GM18507 (cell line): ENCODE measurements at places on chromosomes 3 and 15.
A peak's percentile ranks its signal among the peaks of the same experiment; 100 is the strongest.

DNA sequence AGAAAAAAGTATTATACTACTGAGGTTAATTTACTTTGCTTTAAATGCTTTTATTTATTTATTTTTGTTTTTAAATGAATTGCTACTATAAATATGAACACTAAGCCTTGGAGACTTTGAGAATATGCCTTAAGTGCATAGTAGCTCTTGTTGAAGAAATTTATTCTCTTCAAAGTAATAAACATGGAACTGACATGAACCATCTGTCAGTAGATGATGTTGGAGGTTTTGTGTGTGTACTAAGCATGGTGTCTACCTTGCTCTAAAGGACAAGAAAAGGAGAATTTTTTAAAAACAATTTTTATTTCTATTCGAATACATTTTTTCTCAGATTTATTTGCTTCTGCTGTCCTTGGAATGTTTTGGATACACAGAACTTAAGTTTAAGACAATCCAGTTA, 81.1 kb upstream of the PDZRN3 start:
- DNase-seq, result no peak

- DNase-seq, result no peak
Observed at GRCh38 chr15:63905131-63905530, 71.4 kb upstream of the HERC1 start.

- no peak for DNase-seq
Observed at GRCh38 chr15:98384328-98385029, 263.9 kb upstream of the IGF1R start.

- no peak for DNase-seq
Observed at GRCh38 chr15:68210821-68211655, 5.9 kb upstream of the CALML4 start.

DNA sequence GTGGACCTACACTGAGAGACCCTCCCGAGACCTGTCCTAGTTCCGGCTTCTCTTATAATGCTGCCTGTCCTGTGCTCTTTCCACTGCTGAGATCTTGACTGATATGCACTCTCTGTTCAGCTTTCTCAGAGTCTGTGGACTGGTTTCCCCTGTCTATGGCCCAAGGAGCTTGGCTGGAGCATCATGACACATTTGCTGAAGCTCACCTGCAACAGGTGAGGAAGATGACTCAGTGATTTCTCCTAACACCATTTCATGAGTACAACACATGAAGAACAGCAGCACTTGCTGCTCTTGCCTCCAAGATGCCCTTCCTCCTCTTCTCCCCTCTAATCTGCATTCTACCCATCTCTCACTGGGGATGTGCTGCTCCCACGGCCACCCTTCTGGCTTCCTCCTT, 92.1 kb downstream of the DUT start:
- no peak for DNase-seq

DNA sequence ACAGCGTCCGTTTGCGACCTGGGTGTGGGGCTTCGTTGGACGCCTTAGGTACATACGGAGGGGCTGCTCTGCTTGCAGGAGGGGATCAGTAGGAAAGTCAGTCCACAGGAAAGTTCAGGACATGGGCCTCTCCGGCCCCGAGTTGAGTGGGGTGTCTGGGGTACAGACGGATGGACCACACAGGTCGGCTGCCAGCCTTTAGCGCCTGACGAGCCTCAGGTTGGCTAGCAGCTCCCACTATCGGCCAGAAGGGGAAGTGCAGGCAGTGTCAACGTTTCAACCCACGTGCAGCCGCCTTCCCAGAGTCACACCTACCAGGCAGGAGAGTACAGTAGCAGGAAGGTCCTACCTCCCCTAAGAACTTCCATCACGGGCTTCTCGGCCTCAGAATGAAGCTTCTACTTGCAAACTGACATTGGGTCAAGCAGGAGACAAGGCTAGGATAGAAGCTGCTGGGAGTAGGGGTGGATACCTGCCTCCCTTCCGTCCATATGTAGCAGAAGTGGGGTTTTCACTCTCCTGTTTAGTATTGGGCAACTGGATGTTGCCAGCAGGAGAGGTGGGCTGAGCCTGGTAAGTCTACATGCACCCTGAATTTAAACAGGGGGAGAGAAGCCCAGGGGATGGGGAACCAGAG, 1.8 kb upstream of the SCN5A start:
- DNase-seq, result peak; percentile 59

GRCh38 chr3:120791913-120792312, 49.4 kb downstream of the GTF2E1 start:
- DNase-seq, result no peak

DNA sequence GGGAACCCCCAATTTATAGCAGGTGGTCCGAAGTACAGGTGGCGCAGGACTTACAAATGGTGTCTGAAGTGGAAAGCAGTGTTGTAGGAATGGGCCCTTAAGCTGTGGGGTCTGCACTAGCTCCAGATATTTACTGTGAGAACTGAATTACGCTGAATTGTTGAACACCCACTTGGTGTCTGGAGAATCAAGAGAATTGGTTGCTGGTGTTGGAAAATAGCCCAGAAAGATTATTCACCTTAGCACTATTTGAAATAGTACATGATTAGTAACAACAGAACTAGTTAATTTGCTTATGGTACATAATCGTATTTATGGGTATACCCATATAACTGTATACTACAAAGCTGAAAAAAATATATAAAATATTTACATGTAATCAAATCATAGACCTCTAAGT, 64.8 kb downstream of the ADAM10 start:
- no peak for DNase-seq

- no peak for DNase-seq
Observed at GRCh38 chr3:66588340-66588847, 87.6 kb upstream of the LRIG1 start.

- no peak for DNase-seq
Observed at GRCh38 chr3:126018545-126018944, 49.6 kb downstream of the ROPN1B start.

- DNase-seq, result no peak
Observed at GRCh38 chr15:96720656-96721055, 390.2 kb downstream of the NR2F2 start.

GRCh38 chr3:197260491-197261163, 37.8 kb downstream of the DLG1 start:
- no peak for DNase-seq
